ENCODE measurements at places on chromosomes 12 and 14. TPM values are rescaled to one million over a fixed set of nuclear protein-coding genes. Genes with fewer than 3 reads are reported as not detected.

Gene KIF26A
- 8.1 TPM for total RNA-seq

Gene EP400
- total RNA-seq: 20.8 TPM

Gene CKB
- 75.4 TPM for total RNA-seq

Gene AQP6
- total RNA-seq: 0.20 TPM

Gene PTCSC3
- not detected for total RNA-seq

Gene SLC6A15
- 1.2 TPM for total RNA-seq

Gene PTHLH
- total RNA-seq: 4.6 TPM

Gene TEAD4
- 5.2 TPM for total RNA-seq

DNA sequence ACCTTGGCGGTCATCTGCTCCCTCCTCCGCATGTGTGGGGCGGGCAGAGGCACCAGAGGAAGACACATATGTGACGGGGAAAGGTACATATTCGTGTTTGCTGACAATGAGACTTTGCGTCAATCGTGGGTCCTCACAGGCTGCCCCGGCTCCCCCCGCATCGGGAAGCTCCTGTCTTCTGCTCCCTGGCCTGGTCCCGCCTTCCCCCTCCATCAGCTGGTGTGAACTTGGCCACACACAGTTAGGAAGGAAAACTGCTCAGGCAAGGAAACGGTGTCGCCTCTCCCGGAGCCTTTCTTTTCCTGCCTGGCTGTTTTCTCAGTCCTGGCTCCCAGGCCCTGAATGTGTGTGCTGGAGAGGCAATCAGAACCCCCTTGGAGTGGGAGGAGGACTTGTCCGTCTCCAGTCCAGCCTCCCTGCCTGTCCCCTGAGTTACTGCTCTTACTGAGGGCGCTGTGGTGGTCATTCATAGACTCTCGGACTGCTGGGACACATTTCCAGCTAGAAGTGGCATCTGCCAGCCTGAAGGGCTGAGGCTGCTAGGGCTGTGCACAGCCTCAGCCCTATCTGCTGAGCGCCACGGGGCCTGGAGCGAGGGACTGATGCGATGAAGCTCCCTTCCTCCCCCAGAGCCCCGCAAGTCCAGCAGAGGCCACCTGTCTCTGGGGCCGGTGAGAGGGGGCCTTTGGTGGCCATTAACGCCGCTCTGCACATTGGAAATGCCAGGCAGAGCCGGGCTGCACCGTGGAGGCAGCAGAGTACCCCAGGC, 44.2 kb upstream of the TSPAN9 start:
- no peak for DNase-seq

DNA sequence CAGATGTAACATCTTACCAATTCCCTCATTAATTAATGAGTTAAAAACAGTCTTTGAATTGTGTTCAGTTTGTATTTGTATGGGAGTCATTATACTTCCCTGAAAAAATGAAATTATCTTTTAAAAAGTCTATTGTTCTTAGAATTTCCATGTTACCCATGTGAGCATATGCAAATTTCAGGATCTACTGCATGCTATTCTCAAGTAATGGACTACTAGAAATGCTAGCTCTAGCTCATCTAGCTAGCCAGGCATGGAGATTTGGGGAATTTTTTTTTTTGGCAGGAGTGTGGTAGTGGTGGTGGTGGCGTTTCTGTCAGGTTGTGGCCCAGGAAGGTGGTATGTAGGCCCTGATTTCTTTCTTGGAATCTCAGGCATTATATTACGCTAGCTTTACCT, 218.4 kb downstream of the AEBP2 start:
- DNase-seq: no peak

DNA sequence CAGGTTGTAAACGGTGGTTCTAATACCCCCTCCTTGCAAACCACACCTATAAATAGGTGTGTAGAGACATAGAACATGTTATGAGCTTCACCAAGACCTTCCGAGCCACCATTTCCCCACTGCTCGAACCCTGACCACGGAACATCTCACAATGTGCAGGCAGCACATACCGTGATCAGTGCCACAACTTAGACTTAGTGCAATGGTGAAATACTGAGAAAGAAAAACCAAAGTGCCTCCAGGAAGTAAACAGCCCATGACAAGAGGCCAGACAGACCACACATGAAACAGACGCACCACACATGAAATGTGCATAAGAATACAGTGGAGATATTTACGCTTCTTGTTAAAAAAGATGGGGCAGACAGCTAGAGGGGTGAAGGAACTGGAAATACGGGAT, 166.9 kb upstream of the CCND2 start:
- no peak for DNase-seq

- no peak for DNase-seq
Observed at GRCh38 chr14:104545942-104546501, 33.5 kb upstream of the C14orf180 start.

- DNase-seq: peak; percentile 8
Observed at GRCh38 chr14:55306938-55307589, 35.8 kb downstream of the FBXO34 start.

GRCh38 chr14:95915330-95915729, 38.7 kb downstream of the TUNAR start:
- no peak for DNase-seq

- DNase-seq: peak; percentile 90
Observed at GRCh38 chr14:84087986-84088531, 1441.9 kb upstream of the FLRT2 start.

DNA sequence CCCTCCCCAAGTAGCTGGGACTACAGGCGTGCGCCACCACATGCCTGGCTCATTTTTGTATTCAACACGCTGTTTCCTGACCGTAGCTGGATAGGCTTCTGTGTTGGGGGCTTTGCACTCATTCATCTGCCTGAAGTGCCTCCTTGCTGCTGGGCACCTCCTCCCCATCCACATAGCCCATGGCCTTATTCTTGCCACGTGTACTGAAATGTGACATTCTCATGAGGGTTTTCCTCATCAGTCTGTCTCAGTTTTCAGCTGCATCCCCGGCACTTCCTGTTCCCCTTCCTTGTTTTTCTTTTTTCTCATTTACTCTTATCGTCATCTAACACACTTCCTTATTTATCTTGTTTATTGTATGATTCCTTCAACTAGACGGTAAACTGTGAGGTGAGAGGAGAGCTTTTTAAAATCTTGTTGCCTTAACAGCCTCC, 36.6 kb downstream of the RCOR1 start:
- DNase-seq: no peak

GRCh38 chr12:60345442-60345841, 749.6 kb downstream of the SLC16A7 start:
- DNase-seq: no peak

- no peak for DNase-seq
Observed at GRCh38 chr12:81021834-81022233, 56.0 kb upstream of the ACSS3 start.

- no peak for DNase-seq
Observed at GRCh38 chr12:105444653-105445102, 114.2 kb downstream of the C12orf75 start.

GRCh38 chr12:33322519-33322918, 117.1 kb downstream of the SYT10 start:
- no peak for DNase-seq

- no peak for DNase-seq
Observed at GRCh38 chr12:11861864-11862600, 208.7 kb upstream of the BCL2L14 start.

GRCh38 chr12:54439096-54439495, 20.0 kb upstream of the ITGA5 start:
- no peak for DNase-seq

- no peak for DNase-seq
Observed at GRCh38 chr12:107459641-107460040, 226.0 kb upstream of the PWP1 start.

GRCh38 chr14:44657203-44657602, 150.1 kb upstream of the FSCB start:
- no peak for DNase-seq

DNA sequence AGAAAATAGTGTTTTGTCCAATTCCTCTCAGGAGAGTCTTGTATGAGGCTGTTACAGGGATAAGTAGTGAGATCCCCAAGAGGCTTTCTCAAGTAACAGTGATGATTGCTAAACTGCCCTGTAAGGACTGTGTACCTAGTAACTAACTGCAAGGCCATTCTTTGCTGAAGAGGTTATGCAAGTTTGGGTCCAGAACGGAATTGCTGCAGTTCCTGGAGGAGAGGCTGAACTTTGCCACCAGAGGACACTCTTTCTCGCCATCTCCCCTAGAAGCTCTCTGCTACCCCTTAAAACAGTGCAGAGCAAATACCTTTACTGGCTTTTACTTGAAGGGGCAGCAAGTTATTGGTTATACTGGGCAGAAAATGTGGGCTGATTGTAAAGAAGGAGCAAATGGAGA, 180.0 kb downstream of the RBM19 start:
- no peak for DNase-seq
